ENCODE measurements at places on chromosomes 13 and 19.

DNA sequence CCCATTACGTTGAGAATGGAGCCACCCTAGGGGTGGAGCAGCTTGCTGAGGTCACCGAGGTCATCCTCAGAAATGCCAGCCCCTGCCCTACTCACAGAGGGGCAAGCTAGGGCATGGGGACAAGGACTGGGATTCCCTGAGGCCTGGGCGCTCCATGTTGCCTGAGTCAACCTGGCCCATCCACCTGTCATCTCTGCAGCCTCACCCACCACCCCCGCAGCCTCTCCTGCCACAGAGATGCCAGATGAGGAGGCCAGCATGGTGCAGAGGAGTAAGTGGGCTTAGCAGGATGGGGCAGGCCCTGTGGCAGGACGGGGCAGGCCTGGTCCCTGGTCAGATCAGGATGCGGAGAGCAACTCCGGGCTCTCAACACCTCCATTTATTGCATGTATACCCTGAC lies 9.5 kb downstream of the NKPD1 start:
- DNase-seq = no peak

GRCh38 chr19:3479177-3479833 lies 1.0 kb downstream of the SMIM24 start:
- DNase-seq = no peak

DNA sequence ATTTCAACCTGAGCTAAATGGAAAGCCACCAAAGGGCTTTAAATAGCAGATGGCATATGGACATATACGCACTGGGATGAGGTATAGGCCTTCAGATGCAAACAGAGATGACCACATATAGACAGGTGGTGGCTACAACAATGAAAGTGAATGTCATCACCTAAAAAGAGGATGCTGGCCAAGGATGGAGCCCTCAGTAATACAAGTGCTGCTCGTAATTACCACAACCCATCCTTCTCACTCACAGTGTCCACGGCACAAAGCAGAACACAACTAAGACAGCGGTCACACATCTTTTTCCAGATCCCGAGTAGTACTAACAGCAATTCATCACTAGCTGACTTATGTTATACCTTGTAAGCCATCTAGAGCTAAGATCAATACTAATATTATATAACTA lies 18.2 kb upstream of the DOCK9 start:
- no peak for DNase-seq

DNA sequence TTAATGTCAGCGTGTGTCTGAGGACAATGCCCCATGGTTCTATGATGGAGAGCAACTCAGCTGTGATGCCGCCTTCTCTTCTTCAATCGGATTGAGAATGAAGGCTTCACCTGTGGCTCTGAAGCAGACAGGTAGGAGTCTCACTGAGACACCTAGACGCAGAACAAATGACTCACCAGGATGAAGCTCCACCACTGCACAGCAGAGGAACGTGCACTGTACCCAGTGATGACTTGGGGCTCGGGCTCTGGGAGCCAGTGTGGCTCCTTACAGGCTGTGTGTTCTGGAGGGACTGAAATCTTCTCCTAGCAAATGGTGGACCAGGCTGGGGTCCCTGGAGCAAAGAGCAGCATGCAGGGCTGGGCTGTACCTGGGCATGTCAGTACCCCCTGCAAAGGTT lies 44.0 kb downstream of the CCDC70 start:
- DNase-seq = no peak

GRCh38 chr13:22561581-22561980 lies 619.2 kb upstream of the SGCG start:
- DNase-seq = no peak

- DNase-seq = no peak
These were observed 9.2 kb downstream of the SHD start for GRCh38 chr19:4288091-4288777.

DNA sequence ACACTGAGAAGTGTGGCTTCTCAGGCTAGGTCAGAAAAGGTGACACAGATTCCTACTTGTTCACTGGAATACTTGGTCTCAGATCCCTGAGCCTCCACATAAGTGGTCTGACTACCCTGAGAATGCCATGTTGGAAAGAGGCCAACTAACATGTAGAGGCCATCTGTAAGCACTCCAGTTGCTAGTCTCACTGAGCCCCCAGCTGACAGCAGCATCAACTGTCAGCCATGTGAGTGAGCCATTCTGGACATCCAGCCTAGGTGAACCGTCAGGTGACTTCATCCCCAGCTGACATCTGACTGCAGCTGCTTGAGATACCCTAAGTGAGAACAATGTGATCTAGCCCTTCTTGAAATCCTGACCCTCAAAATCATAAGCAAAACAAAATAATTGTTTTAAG lies 18.1 kb upstream of the ARL11 start:
- DNase-seq = no peak

- DNase-seq = no peak
These were observed 496 bp downstream of the ZNF574 start for GRCh38 chr19:42076380-42076944.

- no peak for DNase-seq
These were observed 75.5 kb downstream of the SOX1 start for GRCh38 chr13:112142401-112142930.

GRCh38 chr13:112351825-112352224 lies 24.3 kb upstream of the SPACA7 start:
- DNase-seq = no peak

DNA sequence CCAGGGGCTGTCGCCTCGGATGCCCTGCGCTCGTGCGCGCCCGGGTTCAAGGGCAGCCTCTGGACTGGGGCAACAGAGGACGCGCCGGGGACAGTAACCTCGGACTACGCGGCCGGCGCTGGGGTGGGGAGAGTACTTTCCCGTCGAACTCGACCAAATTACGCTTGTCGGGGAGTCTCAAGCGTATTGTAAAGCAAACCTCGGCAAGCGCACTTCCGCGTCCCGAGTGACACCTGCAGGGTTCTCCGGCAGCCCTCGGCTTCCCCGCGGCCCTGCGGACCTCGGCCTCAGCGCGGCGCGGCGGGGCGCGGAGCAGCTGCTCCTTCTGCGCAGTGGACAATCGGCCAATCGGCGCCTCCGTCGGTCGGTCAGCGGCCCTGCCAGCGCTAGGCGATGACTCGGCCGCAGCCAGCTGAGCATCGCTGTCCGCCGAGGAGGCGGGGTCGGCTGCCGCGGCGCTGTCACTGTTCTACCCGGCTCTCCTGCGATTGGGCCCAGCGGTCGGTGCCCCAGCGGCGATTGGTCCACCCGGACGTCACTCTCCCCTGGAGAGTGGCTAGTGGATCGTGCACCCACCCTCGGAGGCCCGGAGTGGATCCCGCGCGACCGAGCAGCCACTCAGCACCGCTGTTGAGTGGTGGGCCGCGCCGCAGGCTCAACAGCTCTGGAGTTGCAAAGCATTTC lies at the start of gene SLC46A3:
Gene SLC46A3, minus strand, starts transcription at position 428 of the 684 bp plus-strand sequence. CDS start 972 bp downstream, outside the sequence.
- DNase-seq = peak; percentile 98

GRCh38 chr13:44280456-44280855 lies 93.2 kb upstream of the SERP2 start:
- DNase-seq = no peak

DNA sequence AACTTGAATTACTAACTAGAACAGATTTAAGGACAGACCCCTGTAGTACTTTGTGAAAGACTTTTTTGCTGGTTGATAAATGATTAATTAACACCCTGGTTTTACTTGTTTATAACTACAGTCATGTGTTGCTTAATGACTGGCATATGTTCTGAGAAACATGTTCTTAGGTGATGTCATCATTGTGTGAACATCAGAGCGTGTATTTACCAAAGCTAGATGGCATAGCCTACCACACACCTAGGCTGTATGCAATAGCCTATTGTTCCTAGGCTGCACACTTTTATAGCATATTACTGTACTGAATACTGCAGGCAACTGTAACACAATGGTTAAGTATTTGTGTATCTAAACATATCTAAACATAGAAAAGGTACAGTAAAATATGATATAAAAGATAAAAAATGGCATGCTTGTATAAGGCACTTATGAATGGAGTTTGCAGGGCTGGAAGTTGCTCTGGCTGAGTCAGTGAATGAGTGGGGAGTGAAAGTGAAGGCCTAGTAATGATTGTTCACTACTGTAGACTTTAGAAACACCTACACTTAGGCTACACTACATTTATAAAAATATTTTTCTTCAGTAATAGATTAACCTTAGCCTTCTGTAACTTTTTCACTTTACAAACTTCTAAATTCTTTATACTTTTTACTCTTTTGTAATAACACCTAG lies 260.3 kb downstream of the KCNRG start:
- DNase-seq = peak; percentile 8

DNA sequence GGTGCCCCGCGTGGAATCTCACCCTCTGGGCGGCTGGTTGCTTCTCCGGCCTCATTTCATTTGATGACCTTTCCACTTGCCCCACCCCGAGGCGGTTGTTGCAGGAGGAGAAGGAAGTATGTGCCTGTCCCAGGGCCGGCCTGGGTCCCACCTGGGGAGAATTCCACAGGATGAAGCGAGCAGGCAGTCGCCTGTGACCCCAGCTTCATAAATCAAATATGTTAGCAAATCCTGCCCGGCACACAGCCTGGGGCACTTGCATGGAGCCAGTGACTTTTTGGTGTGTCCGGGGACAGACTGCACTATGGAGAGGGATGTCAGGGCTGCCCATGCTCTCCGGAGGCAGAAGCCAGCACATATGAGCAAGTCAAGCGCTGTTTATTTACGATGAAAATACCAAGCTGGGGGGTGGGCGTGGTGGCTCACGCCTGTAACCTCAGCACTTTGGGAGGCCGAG lies 19.7 kb upstream of the ZBTB7A start:
- no peak for DNase-seq

DNA sequence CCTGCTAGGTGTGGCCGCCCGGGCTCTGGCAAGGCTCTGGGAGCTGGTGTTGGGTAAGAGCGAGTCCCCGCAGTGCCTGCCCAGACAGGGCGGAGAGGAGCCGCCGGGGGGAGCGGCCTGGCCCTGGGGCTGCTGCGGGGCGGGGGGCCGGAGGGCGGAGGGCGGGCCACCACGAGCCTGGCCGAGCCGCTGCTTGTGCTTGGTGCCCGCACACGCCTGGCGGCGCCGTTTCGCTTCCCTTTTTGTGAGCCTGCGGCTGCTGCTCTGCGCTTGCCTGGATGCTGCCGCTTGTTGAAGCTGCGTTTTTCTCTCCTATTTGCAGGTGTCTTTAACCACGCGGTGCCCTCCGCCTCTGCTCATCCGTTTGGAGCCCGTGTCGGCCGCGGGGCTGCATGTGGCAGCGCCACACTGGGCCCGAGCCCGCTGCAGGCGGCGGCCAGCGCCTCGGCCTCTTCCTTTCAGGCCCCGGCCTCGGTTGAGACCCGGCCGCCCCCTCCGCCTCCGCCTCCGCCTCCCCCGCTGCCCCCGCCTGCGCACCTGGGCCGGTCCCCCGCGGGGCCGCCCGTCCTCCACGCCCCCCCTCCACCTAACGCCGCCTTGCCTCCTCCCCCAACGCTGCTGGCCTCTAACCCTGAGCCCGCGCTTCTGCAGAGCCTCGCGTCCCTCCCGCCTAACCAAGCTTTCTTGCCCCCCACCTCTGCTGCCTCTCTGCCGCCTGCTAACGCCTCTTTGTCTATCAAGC lies 8.5 kb downstream of the PLEKHJ1 start:
- no peak for DNase-seq
